Right ventricle myocardium inferior (tissue), 1 donor: ENCODE measurements at places on chromosomes 5 and 9. TPM values are rescaled to one million over a fixed set of nuclear protein-coding genes. Genes with fewer than 3 reads are reported as not detected.

DNA sequence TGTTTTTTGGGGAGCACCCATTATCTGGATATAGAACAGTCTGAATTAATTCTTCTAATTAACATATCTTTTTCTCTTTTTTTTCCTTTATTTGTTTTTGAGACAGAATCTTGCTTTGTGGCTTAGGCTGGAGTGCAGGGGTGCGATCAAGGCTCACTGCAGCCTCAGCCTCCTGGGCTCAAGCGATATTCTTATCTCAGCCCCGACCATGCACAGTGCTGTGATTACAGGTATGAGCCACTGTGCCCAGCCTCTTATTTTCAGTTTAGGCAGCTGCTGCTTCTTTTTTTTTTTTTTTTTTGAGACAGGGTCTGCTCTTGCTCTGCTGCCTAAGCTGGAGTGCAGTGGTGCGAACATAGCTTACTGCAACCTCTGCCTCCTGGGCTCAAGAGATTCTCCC is 20.2 kb downstream of the UBE2R2 start:
- DNase-seq = no peak

Gene IFNA2
- total RNA-seq = not detected

Gene CTSV
- total RNA-seq = not detected

Gene NAIF1
- 5.1 TPM for total RNA-seq

Gene TOR1A
- 12.2 TPM for total RNA-seq

GRCh38 chr5:98341038-98342032 is 432.1 kb upstream of the RGMB start:
- DNase-seq = no peak

Gene TCF7
- 2.8 TPM for total RNA-seq

DNA sequence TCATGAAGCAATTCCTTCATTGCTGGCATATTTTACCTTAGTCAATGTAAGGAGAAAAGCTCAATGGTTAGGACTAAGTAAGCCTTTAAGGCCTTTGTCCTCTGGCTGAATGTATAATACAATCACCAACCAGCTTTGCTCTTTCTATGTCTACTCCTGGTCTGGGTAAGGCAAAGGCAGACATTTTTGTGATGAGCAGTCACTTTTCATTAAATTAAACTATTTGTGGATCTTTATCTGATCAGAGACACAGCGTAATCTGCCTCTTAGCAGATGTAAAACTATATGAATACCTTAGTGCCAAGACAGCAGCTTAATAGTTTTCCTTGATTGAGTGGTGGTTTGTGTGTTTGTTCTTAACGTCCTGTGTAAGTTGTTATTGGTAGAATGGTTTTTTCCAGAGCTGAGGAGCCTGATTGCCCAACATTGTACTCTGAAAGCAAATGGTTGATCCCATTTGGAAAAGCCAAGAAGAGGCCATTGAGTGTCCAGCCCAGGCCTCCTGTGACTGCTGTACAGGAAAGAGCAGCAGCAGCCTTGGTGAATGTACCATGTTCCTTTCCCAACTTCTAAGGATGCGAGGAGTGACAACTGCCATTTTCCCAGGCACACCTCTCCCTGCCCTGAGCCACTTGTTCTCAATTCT is 16.5 kb upstream of the CXXC5 start:
- DNase-seq = no peak

Gene SPINK7
- total RNA-seq = not detected

- peak; percentile 77 for DNase-seq
Observed at GRCh38 chr5:171600741-171601265, 181.4 kb downstream of the FGF18 start.

DNA sequence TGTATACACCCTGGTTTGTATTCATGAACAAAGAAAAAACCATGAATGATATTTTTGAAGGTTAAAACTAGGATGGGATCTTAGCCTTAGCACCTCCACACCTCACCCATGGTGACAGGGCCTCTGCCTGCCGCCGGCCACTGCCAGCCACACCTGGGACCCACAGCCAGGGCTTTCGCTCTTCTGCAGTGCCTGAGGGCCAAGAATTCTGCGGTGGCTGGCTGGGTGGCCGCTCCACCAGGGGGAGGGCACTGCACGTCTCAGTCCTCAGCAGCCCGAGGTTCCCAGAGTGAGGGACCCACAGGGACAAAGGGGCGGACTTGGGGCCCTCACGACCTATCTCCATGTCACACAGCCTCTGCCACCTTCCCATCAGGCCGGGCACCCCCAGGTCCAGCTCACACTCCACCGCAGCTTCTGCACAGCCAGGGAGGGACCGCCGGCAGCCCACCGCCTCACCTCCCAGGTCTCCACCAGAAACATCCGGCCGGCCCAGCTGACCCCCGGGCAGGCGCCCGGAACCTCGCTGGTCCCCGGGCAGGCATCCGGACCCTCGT is 6.9 kb downstream of the EXD3 start:
- no peak for DNase-seq

Gene CDH6
- total RNA-seq = 3.3 TPM
